Chondrocyte (in vitro differentiated cells): ENCODE measurements at places on chromosomes 5 and 9. TPM values are rescaled to one million over a fixed set of nuclear protein-coding genes. Genes with fewer than 3 reads are reported as not detected.

The CTNND2 gene
- total RNA-seq, result 1.0 to 2.1 TPM (median 1.9 TPM) in 3 replicates

DNA sequence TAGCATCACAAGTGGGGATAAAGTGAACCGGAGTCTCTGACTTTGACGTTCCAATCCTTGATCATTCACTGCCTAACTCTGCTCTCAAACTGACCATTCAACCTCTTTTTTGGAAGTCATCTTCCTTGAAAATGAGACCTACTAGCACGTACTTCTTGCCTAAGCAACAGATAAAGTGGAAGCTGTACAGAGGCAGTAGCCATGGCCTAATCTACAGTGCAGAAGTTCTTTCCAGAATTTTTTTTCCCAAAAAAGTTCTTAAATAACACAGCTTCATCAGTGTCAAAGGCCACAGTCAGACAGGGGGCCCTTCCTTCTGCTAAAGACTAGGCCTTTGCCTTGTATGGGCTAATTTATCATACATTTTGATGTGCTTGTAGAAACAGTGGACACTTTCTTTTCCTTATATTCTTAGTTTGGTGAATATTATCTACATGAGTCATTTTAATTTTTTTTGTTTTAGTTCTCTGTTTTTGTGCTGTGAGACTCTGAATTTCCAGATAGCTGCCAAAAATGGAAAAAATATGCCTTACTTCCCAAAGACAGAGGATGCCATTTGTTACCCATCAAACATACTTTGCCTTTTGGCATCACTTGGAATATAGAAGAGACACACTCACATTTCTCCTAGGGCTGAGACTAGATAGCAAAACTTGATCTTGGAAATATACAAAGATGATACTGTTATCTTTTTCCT lies 96.3 kb upstream of the VCAN start:
- no peak for DNase-seq
- H3K4me3 ChIP-seq, result no peak overlapping the region
- no peaks in the 10 kb centered on the region for H3K27me3 ChIP-seq

The HAVCR1 gene
- 0.15 TPM in 1 of 3 replicates, not detected in the others for total RNA-seq

The CLTB gene
- 63.8 to 85.6 TPM (median 65.3 TPM) in 3 replicates for total RNA-seq

DNA sequence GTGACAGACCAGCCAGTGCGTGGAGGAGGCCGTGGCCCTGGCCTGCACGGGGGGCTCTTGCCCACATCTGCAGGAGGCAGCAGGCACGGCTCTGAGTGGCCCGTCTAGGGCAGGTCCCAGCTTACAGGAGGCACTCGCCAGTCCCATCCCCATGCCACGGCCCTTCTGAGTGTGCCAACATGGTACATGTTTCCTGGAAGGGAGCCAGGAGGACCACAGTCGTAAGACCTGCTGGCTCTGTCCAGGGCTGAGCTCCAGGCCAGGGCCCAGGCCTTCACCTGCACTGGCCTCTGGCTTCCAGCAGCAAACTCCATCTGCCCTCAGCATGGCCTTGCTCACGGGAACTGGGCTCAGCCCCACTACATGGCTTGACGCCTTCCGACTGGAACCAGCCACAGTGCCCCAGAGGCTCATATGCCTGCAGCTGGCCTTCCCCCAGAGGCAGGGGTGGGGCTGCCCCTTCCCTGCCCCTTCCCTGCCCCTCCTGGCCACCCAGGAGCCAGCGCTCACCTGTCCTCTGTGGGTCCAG lies 3.8 kb downstream of the NKD2 start:
- H3K4me3 ChIP-seq, result no peak overlapping the region

- peaks cover 19% of the 10 kb centered on the region for H3K36me3 ChIP-seq
- no peaks in the 10 kb centered on the region for H3K27me3 ChIP-seq
- peak overlapping the region; percentile 64 for H3K27ac ChIP-seq
These were observed 85.9 kb downstream of the SETX start for GRCh38 chr9:132268725-132269352.

The SLC46A2 gene
- not detected in 3 replicates for total RNA-seq

The ANGPTL2 gene
- total RNA-seq, result 26.7 to 39.7 TPM (median 39.0 TPM) in 3 replicates

DNA sequence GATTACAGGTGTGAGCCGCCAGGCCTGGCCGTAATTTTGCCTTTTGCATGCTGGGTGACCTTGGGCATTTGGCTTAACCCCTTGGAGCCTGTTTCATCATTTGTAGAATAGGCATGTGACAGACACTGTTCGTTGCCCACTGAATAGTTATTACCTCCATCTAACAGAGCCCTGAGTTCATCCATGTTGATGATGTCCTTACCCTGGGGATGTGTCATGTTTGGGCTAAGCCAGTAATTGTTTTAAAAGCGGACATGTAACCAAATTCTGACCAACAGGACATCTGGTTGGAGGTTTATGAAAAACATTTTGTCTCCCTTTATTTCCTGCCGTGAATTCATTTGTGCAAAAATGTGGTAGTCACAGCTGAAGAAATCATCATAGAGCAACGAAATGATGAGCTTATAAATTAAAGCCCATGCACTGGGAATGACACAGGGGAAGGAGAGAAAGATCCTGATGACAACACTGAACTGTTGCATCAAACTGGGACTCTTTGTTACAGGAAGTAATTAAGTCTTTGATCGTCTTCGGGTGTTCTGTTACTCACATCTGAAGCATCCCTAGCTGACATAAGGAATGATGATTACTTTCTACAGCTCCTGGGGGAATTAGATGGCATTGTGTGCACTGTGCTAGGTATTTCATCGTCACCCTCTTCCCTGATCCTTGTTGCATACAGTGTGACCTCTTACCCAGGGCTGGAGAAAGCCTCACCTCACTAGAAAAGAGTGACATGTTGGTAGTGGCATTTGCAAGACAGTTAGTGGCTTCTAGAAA lies 117.8 kb downstream of the FGF18 start:
- no peaks in the 10 kb centered on the region for H3K36me3 ChIP-seq
- no peak overlapping the region for H3K4me3 ChIP-seq
- H3K27ac ChIP-seq, result no peak overlapping the region
- peaks cover 5% of the 10 kb centered on the region for H3K4me1 ChIP-seq
- H3K27me3 ChIP-seq, result peaks cover 11% of the 10 kb centered on the region

- no peak for DNase-seq
- H3K36me3 ChIP-seq, result no peaks in the 10 kb centered on the region
- no peak overlapping the region for H3K27ac ChIP-seq
- peaks cover 3% of the 10 kb centered on the region for H3K4me1 ChIP-seq
These were observed 49.0 kb upstream of the CTXN3 start for GRCh38 chr5:127599847-127600246.

The IL33 gene
- not detected in 3 replicates for total RNA-seq

- H3K4me1 ChIP-seq, result peaks cover 80% of the 10 kb centered on the region
- H3K36me3 ChIP-seq, result peaks cover 18% of the 10 kb centered on the region
- peak overlapping the region; percentile 83 for H3K27ac ChIP-seq
These were observed 93.4 kb upstream of the ITGA2 start for GRCh38 chr5:52895572-52896413.

The ECPAS gene
- 108 to 118 TPM (median 113 TPM) in 3 replicates for total RNA-seq

GRCh38 chr9:108905494-108905893 lies 28.4 kb downstream of the ELP1 start:
- no peak overlapping the region for H3K4me3 ChIP-seq
- no peaks in the 10 kb centered on the region for H3K27me3 ChIP-seq
- H3K4me1 ChIP-seq, result no peaks in the 10 kb centered on the region
- peaks cover 50% of the 10 kb centered on the region for H3K36me3 ChIP-seq
- DNase-seq, result no peak

The ITK gene
- not detected in 3 replicates for total RNA-seq

DNA sequence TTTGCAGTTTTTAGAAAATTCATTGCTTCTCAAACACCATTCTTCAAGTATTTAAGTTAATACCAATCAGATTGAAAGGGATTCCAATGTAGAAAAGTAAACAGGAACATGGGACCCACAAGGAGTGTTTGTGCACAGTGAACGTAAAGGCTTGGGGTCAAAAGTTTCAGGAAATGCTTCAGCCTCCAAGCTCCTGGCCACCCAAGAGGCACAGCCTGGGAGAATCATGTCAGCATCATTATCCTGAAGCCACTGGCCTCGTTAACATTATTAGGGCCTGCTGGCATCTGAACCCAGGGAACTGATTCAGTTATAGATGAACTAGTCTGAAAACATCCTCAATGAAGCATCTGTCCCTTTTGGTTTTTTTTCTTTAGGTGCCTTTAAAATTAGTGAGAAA lies 122.9 kb downstream of the NXNL2 start:
- peaks cover 5% of the 10 kb centered on the region for H3K4me1 ChIP-seq
- no peak for DNase-seq

The RBM18 gene
- 18.7 to 20.2 TPM (median 18.8 TPM) in 3 replicates for total RNA-seq

DNA sequence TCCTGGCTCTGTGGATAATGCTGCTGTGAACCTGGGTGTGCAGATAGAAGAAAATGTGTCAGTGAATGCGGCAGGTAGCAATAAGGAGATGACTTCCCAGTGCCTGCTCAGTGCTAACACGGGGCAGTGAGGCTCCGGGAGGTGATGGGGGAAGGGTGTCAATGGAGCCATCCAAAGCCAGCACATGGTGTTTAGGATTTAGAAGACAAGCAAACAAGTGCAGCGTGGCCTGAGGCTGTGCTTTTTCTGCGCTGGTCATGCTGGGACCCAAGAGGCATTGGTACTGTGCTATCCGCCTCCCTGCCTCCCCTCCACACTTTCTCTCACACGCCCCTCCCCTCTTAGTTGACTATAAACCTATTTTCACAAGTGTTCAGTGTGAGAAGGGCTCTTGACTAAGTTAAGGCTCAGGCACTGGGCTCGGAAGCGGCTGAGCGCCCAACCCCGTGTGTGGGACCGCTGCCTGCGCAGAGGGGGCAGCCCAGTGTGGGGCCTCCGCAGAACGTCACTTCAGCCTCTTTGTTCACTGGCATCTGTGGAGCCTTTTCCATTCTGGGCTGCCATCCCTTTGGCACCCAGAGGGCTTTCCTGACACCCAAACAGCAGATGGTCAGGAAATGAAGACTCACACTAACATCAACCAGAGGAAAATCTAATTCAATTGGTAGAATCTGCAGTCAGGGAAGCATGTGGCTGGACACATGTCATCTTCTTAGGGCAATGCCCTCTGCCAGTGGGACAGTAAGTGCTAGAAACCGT lies 21.8 kb upstream of the NINJ1 start:
- peaks cover 9% of the 10 kb centered on the region for H3K4me1 ChIP-seq
- no peak overlapping the region for H3K4me3 ChIP-seq
- H3K27me3 ChIP-seq, result no peaks in the 10 kb centered on the region
- no peak overlapping the region for H3K27ac ChIP-seq
- no peaks in the 10 kb centered on the region for H3K36me3 ChIP-seq
- no peak for DNase-seq

- H3K27me3 ChIP-seq, result no peaks in the 10 kb centered on the region
- H3K4me1 ChIP-seq, result peaks cover 16% of the 10 kb centered on the region
- H3K27ac ChIP-seq, result no peak overlapping the region
These were observed 9.4 kb upstream of the SLC6A7 start for GRCh38 chr5:150180241-150181026.

The PLAC8L1 gene
- 0.59 to 0.97 TPM (median 0.94 TPM) in 3 replicates for total RNA-seq

- no peak overlapping the region for H3K27ac ChIP-seq
- peaks cover 22% of the 10 kb centered on the region for H3K36me3 ChIP-seq
- no peak overlapping the region for H3K4me3 ChIP-seq
- H3K27me3 ChIP-seq, result no peaks in the 10 kb centered on the region
These were observed 106.7 kb downstream of the SERINC5 start for GRCh38 chr5:80149161-80149609.

GRCh38 chr5:179313849-179314521 lies 31.3 kb downstream of the ADAMTS2 start:
- H3K4me1 ChIP-seq, result peaks cover 10% of the 10 kb centered on the region
- H3K36me3 ChIP-seq, result peaks cover 4% of the 10 kb centered on the region
- peak; percentile 89 for DNase-seq
- no peak overlapping the region for H3K4me3 ChIP-seq
- H3K27me3 ChIP-seq, result no peaks in the 10 kb centered on the region

The MAMDC2 gene
- total RNA-seq, result 76.7 to 92.6 TPM (median 77.5 TPM) in 3 replicates

The LVRN gene
- 0.19 to 0.62 TPM (median 0.46 TPM) in 3 replicates for total RNA-seq

DNA sequence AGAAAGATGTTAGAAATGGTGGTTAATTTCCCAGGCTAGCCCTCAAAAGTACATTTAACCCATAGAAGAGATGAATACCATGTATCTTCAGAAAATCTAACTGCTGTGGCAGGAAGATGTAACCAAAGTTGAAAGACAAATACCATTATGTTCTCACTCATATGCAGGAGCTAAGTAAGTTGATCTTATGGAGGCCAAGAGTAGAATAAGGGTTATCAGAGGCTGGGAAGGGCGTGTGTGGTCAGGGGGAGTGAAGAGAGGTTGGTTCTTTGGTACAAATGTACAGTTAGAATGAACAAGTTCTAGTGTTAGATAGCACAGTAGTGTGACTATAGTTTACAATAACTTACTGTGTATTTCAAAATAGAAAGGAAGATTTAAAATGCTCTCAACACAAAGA lies 61.7 kb downstream of the CDC14B start:
- H3K4me1 ChIP-seq, result peaks cover 47% of the 10 kb centered on the region
- peaks cover 6% of the 10 kb centered on the region for H3K36me3 ChIP-seq
- no peak for DNase-seq
- H3K4me3 ChIP-seq, result no peak overlapping the region

DNA sequence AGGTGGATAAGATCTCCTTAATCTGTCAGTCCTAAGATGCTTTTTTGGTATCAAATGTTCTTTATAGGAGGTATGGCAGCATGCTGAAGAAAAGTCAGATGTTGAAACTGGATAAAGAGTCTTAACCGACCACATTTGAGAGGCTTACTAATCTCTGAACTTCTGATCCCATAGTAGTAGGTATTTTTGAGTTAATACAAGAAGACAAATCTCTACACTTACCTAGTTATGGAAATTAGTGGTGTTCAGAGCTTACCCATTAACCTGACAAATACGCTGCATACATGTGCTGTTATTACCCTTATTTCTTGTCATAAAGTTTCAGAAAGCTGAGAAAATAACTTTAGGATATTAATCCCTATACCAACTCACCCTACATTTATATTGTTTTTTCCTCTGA lies 83.0 kb downstream of the ISL1 start:
- no peaks in the 10 kb centered on the region for H3K36me3 ChIP-seq
- H3K4me1 ChIP-seq, result no peaks in the 10 kb centered on the region
- no peak overlapping the region for H3K27ac ChIP-seq
- peaks cover 9% of the 10 kb centered on the region for H3K27me3 ChIP-seq
- H3K4me3 ChIP-seq, result no peak overlapping the region

- H3K4me3 ChIP-seq, result peak overlapping the region; percentile 98
- H3K4me1 ChIP-seq, result peaks cover 53% of the 10 kb centered on the region
- H3K27ac ChIP-seq, result peak overlapping the region; percentile 97
- no peak for DNase-seq
- peaks cover 1% of the 10 kb centered on the region for H3K36me3 ChIP-seq
- no peaks in the 10 kb centered on the region for H3K27me3 ChIP-seq
These were observed 701 bp upstream of the ZNF462 start for GRCh38 chr9:106862110-106862820.

The IL9 gene
- total RNA-seq, result not detected in 3 replicates

DNA sequence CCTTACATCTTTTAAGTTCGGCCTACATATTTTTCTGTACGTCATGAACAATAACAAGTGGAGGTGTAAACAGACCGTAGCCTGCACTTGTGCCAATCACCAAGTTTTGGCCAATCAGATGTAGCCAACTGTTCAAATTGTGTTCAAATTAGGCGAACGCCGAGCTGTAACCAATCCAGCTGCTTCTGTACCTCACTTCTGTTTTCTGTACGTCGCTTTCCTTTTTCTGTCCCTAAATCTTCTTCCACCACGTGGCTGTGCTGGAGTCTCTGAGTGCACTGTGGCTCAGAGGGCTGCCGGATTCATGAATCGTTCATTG lies 26.4 kb downstream of the TRIM14 start:
- H3K4me3 ChIP-seq, result no peak overlapping the region
- H3K27me3 ChIP-seq, result peaks cover 2% of the 10 kb centered on the region
- no peaks in the 10 kb centered on the region for H3K4me1 ChIP-seq

GRCh38 chr9:123353984-123354591 lies 1.9 kb upstream of the CRB2 start:
- DNase-seq, result no peak
- no peaks in the 10 kb centered on the region for H3K36me3 ChIP-seq
- no peak overlapping the region for H3K4me3 ChIP-seq

The ARL15 gene
- 13.7 to 32.9 TPM (median 14.0 TPM) in 3 replicates for total RNA-seq

- no peaks in the 10 kb centered on the region for H3K36me3 ChIP-seq
- H3K27ac ChIP-seq, result no peak overlapping the region
- DNase-seq, result no peak
- H3K4me1 ChIP-seq, result peaks cover 29% of the 10 kb centered on the region
- peaks cover 7% of the 10 kb centered on the region for H3K27me3 ChIP-seq
- no peak overlapping the region for H3K4me3 ChIP-seq
These were observed 76.6 kb upstream of the ADAMTS16 start for GRCh38 chr5:5063533-5063953.
